ENCODE measurements at places on chromosomes 4 and X.

GRCh38 chrX:31931225-31931624 lies 859.4 kb upstream of the FTHL17 start:
- no peak for DNase-seq

DNA sequence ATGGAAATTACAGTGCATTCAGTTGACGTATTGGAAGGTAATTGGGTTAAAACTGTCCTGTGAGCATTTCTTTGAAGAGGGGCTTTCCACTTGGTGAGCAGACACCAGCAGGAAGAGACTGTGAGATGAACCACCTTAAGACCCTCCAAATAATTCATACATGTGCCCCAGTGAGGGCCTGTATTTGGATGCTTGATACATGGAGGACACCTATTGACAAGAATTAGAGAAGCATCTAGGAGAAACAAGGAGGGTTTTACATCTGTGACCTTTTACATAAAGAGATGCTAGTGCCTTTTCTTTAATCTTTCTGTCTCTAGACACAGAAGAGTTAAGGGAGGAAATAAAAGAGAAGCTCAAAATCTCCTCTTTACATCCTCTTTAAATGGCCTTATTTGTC lies 1115.3 kb upstream of the IGFBP7 start:
- DNase-seq: no peak

DNA sequence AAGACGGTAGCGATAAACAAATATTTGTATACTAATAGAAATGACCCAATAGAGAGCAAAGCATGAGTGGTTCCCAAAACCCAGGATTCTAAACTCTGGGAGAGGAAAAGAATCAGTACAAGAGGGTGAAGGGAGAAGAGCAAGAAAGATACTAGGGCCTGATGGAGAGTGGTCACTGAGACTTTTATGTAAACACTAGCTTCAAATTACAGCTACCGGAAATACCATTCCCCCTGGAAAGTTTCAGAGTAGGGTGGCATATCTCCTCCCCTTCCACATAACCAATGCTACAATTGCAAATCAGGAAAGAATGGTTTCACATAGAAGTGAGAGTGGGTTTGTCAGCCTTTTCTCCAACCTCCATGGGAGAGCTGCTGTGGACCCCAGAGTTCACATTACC lies 77.1 kb downstream of the EIF4E start:
- DNase-seq: no peak

DNA sequence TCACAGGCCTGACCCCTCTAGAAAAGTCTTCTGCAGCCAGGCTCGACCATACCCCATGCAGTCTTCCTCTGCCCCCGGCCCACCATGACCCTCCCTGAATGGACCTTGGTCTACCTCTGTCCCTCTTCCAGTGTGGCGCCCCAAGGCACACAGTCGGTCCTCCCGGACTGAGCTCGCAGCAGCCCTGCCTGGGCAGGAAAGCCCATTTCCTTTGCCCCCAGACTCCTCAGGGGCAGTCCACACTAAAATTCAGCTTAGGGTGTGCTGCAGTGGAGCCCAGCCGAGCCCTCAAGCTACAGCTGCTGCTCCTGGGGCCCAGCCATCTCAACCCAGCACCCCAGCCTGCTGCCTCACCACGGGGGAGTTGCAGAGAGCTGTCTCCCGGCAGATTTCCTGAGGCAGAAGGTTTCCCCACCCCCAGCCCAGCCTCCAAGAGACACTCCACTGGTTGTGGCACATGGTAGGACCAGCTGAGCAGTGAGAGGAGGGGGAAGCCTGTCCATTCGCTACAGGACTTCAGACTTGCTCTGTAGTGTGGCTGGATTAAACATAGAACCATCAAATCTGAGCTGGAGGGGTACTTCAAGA lies 37.5 kb upstream of the IQSEC2 start:
- DNase-seq: no peak

- no peak for DNase-seq
These were observed 23.8 kb upstream of the NSG1 start for GRCh38 chr4:4362991-4363697.

- no peak for DNase-seq
These were observed 116.3 kb downstream of the EFNB1 start for GRCh38 chrX:68945081-68945602.

All from GM12891 (cell line).